ENCODE measurements at places on chromosomes 5 and 9.

DNA sequence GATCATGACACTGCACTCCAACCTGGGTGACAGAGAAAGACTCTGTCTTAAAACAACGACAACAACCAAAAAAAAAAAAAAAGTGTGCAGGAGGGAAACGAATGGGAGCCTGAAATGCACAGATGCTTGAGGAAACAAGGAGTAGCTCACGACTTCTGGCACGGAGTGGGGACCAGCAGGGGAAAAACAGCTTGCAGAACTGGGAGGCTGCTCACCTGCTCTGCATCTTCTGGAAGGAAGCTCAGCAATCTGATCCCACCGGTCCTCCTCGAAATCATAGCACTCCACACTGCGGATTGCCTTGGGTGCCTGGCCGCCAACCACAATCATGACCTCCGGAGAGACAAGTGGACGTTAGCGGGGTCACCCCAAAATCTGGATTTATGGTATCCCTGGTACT is 96.2 kb downstream of the KLHL3 start:
- no peak for DNase-seq

- no peak for DNase-seq
Observed at GRCh38 chr5:23332650-23333251, 174.7 kb upstream of the PRDM9 start.

GRCh38 chr5:127555826-127556225 is 38.4 kb downstream of the PRRC1 start:
- DNase-seq = no peak

- no peak for DNase-seq
Observed at GRCh38 chr5:127872494-127872893, 169.3 kb downstream of the CCDC192 start.

Measured in GM12865 (cell line).